ENCODE measurements at places on chromosomes 11 and 22.

DNA sequence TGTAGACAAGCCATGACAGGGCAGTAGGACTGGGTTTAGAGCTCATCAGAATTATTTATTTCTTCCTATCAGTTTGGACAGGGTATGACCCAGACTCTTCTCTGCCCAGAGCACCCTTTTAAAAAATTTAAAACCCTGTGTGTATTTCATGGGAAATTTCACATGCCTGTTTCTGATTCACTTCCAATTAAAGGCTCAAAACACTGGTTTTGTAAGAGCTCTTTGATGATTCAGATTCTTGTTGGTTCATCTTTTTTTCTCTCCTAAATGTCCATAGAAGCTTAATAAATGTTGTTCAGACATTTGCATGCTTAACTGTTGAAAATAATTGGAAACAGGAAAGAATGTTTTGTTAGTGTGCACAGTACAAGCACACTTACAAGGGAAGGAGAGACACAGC lies 13.8 kb downstream of the FLI1 start:
- no peak for DNase-seq

DNA sequence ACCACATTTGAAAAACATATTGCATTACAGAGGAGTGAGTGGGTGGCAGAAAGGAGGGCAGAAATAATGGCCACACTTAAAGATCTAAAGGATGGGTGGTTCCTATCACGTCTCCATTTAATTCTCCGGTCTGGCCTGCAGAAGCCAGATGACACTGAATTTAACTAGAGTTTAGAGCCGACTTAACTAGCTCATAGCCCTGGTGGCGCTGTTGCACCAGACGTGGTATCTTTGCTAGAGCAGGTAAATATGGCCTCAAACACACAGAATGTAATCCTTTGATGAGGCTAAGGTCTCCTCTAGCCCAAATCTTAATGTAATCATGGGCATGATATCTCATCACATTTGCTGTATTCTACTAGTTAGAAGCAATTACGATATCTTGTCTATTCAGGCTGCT lies 51.5 kb upstream of the GAL start:
- DNase-seq, result no peak

DNA sequence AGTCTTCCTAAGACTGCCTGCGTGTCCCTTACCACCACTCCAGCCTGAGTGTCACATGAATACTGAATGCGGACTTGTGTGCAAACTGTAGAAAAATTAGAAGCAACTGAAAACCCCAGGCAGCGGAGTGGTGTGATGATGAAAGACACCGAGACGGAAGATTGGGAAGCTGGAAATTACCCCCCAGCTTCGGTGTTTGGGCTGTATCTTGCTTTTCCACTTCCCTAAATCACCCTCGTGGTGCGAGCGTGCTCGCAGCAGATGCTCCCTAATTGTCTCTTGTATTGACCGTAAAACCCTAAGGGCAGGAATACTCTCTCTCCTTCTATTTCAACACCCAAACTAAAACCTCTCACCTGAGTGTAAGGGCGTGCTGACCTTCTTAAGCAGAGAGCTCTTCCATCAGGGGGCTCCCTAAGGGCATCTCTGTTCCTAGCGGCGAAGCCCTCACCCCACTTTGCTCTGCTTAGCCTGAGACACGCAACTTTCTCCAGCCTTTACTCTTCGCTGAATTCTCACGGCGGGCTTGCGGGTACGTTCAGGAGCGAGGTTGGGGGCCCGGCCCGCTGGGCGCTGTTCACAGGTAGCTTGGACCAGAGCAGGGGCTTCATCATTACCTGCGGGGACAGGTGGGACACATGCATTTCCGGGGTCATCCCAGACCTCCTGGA lies 62.4 kb downstream of the CRYBB2 start:
- no peak for DNase-seq

DNA sequence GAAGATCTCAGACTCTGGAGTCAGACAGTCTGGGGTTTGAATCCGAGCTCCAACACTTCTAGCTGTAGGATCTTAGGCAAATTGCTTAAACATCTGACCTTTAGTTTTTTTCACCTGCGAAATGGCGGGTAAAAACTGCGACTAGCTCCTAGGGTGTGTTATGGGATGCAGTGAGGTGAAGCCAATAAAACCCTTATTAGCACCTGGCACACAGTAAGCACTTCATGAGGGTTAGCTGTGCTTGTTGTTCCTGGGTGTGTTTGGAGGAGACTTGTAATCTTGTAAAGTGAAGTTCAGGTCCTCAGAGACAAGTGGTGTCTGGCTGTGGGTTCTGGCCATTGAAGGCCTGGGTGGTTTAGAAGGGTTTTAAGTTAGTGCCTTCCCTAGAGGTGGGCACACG lies 68.9 kb downstream of the ZBTB16 start:
- DNase-seq, result no peak
